Activated CD4-positive, alpha-beta T cell treated with anti-CD3 and anti-CD28 coated beads, Interleukin-2, amount 50 U/mL, for 16 hours (primary cell): ENCODE measurements at places on chromosomes 7 and 10.
A peak's percentile ranks its signal among the peaks of the same experiment; 100 is the strongest.

GRCh38 chr7:155550916-155551315, 4.6 kb upstream of the CNPY1 start:
- no peak for DNase-seq

GRCh38 chr7:50953820-50954219, 171.1 kb upstream of the GRB10 start:
- DNase-seq, result peak; percentile 1

DNA sequence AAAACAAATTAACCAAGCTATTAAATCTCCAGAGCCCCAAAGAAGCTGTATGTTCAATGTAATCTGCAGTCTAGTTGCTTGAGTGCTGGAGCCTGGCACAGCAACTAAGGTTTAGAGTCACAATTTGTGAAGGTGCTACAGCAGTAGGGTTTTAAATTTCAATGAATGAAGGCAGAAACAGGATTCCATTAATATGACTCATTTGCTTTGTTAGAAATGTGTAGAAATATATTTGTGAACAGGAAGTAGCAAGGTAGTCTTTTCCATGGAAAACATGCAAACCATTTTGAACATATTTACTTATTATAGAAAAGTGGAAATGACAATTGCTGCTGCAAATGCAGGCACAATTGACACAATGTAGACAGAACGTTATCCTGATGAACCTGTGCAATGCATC, 149.0 kb upstream of the STEAP4 start:
- DNase-seq, result no peak

GRCh38 chr7:92461027-92462003, 14.0 kb downstream of the GATAD1 start:
- DNase-seq, result peak; percentile 46

- DNase-seq, result no peak
Measured at GRCh38 chr7:26372704-26373103, 81.0 kb downstream of the SNX10 start.

DNA sequence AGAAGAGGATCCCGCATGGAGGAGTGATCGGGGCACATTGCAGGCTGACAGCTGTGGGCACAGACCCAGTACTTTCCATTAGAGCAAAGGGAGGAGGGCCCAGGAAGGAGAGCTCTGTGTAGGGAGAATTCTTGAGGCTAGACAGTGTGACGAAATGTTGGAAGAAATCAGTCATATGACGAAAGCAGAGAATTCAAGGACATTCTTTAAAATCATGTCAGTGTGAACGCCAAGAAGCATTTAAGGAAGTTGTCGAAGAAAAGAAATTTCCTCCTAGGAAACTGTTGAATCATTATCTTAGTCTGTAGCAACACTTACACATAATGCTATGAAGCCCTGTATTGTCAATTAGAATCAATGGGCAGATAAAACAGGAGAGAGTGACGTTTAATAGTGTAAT, 191.3 kb upstream of the ADARB2 start:
- DNase-seq, result no peak

DNA sequence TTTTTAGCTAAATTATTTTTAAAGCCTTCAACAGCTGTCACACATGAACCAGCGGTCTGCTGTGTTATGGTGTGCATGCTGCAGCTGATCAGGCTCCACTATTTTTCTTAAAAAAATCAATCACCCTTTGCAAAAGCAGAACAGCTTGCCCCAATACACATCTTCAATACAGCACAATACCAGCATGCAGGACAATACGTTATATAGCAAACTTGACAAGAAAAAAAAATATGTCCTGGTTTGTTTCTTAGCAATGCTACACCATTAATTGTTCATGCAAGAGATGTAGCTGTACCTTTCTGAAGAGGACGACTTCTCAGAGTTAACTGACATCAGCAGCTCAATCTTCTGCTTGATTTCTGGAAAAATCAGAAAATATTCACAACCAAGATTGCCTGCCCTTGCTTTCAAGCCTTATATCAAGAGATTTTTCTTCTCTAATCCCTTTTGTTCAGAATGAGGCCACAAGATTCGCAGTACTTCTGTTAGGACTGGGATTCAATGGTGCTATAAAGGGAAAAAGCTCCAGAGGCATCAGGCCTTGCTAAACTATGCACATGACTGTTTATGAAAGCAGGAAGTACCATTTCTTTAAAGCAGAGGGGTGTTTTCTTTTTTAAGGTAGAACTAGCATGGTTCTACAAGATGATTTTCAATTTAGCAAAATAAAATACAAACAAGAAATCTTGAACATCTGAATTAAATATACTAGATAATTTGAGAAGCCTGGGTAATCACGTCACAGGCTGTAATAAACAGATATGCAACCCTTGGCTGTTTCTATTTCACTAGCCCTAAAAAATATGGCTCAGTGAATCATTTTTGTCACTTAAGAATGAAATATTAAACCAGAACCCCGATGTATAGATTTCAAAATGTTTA, 120.0 kb downstream of the SRPK2 start:
- DNase-seq, result peak; percentile 58

DNA sequence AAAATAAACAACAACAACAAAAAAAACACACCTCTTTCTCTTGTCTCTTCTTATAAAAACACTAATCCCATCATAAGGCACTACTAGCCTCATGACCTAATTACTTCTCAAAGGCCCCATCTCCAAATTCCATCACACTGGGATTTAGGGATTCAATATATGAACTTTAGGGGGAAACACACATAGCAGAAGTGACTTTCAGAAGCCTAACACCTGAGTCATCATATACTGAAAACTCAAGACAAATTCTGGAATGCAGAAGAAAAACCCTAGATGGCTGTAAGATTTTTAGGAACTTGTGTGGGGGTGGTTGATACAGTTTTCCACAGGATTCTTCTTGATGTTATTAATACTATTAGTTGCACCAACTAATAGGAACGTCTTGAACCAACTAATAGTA, 33.7 kb upstream of the CSTF2T start:
- no peak for DNase-seq

- DNase-seq, result no peak
Measured at GRCh38 chr7:87212498-87212897, 7.0 kb downstream of the TMEM243 start.

- DNase-seq, result no peak
Measured at GRCh38 chr7:134744569-134744968, 34.9 kb upstream of the CALD1 start.

GRCh38 chr7:38736138-38736537, 105.0 kb upstream of the AMPH start:
- no peak for DNase-seq

- no peak for DNase-seq
Measured at GRCh38 chr10:19762026-19762425, 54.2 kb upstream of the PLXDC2 start.

GRCh38 chr7:130733931-130734814, at the start of gene KLF14:
Gene KLF14, minus strand, starts transcription at chr7:130734207. Its CDS starts 174 bp downstream, at chr7:130734033.
- no peak for DNase-seq

- no peak for DNase-seq
Measured at GRCh38 chr10:50896721-50897120, 11.3 kb upstream of the A1CF start.

- DNase-seq, result no peak
Measured at GRCh38 chr7:92761391-92762097, 74.8 kb downstream of the CDK6 start.

DNA sequence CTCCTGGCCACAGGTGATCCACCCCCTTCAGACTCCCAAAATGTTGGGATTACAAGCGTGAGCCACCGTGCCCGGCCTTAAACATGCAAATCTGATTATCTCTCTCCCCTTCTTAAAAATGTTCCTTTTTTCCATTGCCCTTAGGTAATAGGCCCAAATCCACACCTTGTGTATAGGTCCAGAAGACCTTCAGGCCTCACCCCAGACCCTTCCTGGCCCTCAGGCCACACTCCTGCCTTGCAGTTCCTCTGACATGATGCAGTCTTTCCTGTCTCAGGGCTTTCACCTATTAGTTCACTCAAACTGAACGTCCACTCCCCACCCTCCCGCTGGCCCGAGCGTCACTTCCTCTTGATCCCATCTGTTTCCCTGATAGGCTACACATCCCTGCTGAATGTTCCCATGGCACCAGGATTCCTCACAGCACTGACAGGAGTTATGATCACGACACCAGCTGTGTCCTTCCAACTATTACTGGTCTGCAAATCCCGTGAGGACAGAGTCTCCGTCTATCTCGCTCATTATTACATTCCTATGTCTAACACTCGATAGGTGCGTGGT, 46.4 kb downstream of the DENND2A start:
- DNase-seq, result no peak
